ENCODE measurements at places on chromosomes 1 and 21. TPM values are rescaled to one million over a fixed set of nuclear protein-coding genes. Genes with fewer than 3 reads are reported as not detected.

The LDLRAP1 gene
- total RNA-seq = 13.7 TPM

The TAS1R1 gene
- total RNA-seq = not detected

The ADAMTS4 gene
- 28.0 TPM for total RNA-seq

The BSND gene
- not detected for total RNA-seq

The LCE3E gene
- total RNA-seq = not detected

The RAB42 gene
- 3.5 TPM for total RNA-seq

The KCND3 gene
- total RNA-seq = 27.8 TPM

The TMEM240 gene
- 7.8 TPM for total RNA-seq

The RPTN gene
- total RNA-seq = not detected

The RAB3GAP2 gene
- total RNA-seq = 31.1 TPM

The RNU1-1 gene
- 12,584 TPM for total RNA-seq

The ERVH48-1 gene
- not detected for total RNA-seq

The SAMD13 gene
- total RNA-seq = 0.71 TPM
